ENCODE measurements at places on chromosomes 4 and X.

DNA sequence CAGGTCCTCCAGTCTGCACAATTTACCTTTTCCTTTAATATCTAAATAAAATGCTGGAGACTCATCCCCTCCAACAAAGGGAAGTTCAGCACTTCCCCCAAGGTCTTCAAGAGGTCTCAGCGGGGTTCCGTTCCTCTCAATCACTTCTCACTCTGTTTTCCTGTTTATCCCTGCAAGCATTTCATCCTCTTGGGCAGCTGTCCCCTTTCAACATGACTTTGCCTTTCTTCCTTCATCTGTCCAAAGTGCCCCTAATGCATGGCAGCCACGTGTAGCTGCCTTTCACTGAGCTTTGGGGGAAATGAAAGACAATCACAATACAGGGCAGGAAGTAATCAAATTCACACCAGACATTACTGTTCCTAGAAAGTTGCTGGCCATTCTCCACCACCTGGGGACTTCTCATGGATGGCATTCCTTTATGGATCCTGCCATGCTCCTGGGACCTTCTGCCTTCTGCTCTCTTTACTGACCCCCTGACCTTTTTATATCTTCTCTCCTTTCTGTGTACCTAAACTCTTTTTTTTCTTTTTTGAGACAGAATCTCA is 79.7 kb upstream of the USP9X start:
- no peak for DNase-seq

DNA sequence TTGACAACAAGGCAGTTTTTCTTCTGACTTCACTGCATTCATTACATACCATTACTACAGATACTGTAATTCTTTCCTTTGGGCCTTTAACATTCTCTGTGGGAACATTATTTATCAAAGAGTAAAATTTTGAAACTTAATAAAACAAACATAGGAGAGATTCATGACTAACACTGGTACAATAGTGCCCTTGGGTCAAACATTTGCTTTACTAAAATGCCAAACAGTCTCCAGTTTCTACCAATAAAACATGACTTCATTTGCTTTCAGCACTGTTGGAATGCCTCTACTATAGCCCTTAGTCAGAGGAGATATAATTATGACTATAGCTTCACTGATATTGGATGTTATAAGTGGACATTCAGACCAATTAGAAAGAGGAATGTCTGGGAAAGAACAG is 481.5 kb downstream of the PACRGL start:
- no peak for DNase-seq

GRCh38 chr4:70849291-70849690 is 9.6 kb upstream of the GRSF1 start:
- DNase-seq = no peak

DNA sequence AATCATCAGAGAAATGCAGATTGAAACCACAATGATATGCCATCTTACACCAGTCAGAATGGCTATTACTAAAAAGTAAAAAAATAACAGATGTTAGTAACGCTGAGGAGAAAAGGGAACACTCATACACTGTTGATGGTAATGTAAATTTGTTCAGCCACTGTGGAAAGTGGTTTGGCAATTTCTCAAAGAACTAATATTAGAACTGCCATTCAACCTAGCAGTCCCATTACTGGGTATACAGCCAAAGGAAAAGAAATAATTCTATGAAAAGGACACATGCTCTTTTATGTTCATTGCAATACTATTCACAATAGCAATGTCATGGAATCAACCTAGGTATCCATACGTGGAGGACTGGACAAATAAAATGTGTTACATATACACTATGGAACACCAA is 566.3 kb downstream of the STPG2 start:
- DNase-seq = no peak

DNA sequence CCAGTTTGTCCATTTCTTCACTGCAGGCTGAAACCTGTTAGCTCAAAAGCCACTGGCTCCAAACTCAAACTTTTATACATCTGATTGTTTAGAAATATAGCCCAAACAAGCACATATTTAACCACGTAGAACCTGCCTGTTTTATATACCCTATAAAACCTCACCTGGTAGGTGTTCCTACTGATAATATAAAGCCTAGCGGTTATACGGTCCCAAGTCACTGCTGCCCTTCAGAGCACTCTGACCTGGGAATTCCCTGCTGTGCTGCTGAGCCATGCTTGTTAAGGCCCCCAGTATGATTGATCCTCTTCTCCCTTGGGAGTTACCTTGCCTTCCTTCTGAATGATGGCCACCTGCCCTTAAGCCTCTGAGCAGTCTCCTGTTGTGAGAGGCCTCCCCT is 432.8 kb upstream of the LCORL start:
- no peak for DNase-seq

- no peak for DNase-seq
Measured at GRCh38 chr4:15510961-15511360, 41.3 kb downstream of the CC2D2A start.
